ENCODE measurements at places on chromosomes 5 and 9. TPM values are rescaled to one million over a fixed set of nuclear protein-coding genes. Genes with fewer than 3 reads are reported as not detected.
A peak's percentile ranks its signal among the peaks of the same experiment; 100 is the strongest.

TAF11L10 gene
- not detected for total RNA-seq

PTGDS gene
- not detected for total RNA-seq

PCDHB4 gene
- total RNA-seq: not detected

GOLM1 gene
- 54.8 TPM for total RNA-seq

DNA sequence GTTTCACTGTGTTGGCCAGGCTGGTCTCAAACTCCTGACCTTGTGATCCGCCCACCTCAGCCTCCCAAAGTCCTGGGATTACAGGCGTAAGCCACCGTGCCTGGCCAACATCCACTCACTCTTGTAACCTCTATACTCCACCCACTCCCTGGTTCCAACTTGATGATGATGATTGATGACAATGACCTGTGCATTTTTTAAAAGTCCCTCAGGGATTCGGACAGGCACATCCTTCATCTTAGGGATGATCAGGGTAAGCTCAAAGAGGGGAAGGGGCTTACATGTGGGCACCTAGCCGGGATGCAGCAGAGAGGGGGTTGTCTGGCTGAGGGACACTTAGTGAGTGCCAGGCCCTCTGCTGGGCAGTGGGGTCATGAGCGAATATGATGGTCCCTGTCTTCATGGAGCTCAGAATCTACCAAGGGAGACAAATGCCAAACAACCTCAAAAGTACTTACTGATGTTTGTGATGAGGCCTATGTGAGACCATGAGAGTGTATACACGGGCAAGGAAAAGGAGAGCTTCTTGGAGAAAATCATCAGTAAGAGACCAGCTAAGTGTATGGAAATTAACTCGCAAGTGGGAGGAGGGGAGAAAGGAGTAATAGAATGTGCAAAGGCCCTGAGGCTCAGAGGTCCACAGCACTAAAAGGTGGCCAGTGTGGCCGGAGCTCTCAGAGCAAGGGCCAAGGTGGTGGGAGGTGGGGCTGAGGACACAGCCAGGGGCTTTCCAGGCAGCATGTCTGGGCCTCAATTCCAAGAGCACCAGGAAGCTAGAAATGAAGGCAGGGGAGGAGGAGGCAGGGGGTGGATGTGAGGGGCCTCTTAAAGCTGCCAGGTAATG is 27.4 kb downstream of the LHX2 start:
- no peak for DNase-seq

DNA sequence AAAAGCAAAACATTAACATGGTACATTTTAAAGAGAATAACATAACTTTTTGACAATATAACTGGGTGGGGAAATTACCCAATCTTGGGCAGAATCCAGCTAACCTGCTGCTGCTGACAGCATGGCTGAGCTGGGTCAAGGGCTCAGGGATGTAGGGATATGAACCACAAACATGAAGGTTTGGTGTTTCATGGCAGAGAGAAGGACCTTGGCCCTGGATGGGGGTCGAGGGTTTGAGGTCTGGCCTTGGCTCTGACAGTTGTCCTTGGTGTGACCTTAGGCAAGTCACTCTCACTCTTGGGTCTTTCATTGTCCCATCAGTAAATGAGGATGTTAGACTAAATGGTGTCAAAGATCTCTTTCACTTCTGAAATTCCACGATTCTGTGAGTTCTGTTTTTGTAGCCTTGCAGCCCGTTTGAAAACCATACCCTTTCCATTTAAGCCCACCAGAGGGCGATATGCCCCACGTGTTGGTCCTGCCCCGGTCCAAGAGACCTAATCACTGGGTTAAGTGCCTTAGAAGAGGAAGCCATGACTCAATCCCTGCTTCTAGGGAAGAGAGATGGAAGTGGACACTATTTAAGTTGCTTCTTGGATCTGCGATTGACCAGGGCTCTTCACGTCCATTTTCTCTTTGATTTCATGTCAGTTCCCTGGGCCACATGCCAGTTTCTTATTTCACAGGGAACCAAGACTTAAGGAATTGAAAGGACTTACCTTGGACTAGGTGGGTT is 56.8 kb upstream of the TEX48 start:
- DNase-seq: peak; percentile 89

- peak; percentile 20 for DNase-seq
Measured at GRCh38 chr5:179967489-179967888, 59.8 kb upstream of the TBC1D9B start.

DNA sequence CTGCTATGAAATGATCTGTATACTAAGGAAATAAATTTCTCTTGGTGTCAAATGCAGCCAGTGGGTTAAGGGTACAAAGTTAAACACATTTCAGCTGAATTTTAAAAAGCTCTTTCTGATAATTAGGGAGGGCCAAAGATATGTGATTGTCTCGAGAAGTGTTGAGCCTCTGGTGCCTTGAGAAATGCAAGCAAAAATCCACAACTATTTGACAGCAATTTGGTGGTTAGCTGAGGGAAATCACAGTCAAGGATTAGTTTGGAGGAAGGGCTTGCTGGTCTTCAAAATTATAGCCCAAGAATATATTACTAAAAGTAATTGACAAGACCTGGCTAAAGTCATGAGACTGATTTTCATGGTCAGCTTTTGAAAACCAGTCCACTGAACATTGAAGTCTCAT is 255.7 kb upstream of the PPP1R2B start:
- DNase-seq: no peak

- DNase-seq: no peak
Measured at GRCh38 chr5:150398722-150399523, 13.8 kb downstream of the CD74 start.

DNA sequence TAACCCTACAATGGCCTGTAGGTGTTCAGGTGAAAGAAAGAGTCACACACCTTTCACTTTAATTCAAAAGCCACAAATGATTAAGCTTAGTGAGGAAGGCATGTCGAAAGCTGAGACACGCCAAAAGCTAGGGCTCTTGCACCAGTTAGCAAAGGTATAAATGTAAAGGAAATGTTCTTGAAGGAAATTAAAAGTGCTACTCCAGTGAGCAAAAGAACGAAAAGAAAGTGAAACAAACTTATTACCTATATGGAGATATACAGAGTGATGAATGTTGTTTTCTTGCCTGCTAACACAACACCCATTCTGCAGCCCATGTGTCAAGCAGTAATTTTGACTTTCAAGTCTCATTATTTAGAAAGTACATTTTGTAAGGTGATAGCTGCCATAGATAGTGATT is 254.2 kb upstream of the SLC24A2 start:
- DNase-seq: no peak

DNA sequence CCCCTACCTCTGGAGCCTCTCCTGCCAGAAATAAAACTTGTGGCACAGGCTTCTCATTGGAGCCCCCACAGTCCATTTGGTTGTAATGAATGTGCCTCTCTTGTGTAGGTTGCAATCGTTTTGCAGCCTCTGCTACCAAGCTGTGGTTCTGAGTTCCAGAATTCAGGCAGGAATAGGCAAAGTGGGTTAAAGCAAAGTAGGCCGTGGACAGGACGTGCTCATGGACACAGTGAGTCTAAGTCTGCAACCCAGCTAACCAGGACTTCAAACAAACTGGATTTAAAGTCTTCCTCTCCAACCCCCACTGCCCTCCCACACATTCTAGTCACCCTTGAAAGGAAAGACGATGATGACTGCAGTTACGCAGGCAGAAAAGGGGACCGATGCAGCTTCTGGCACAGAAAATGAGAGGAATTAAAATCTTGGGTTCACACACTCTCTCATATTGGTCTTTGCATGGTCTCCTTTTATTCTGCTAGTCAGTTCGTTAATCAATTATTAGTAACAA is 260.0 kb downstream of the PIK3R1 start:
- no peak for DNase-seq

DNA sequence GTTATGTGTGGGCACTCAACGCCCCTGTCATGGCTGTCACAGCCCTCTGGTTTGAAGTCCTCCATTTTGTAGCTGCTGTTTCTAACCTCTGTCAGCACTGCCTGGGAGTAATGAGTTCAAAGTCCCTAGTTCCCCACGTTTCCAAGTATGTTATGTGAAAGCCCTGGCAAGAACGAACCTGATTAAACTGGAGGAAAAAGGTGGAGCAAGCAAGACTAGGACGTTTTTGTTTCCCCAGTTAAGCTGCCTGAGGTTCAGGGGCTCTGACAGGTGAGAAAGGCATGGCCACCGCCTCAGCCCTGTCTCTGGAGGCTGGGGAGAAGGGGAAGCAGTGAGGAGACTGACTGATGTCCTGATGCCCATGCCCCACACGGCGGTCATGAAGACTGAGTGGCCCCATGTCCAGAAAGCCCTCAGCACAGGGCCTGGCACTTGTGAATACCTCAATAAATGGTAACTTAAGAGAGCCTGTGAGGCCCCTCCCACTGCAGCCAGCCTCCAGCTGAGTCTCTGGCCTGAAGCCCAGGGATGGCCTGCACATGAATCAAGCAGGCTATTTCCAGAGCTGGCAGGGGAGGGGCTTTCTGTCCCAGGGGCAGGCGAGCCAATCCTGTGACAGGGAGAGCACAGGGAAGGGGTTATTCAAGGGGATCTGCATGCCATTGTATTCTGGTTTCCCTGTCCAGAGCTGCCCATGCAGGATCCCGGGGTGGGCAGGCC is 61.8 kb downstream of the PFDN1 start:
- DNase-seq: peak; percentile 92
